ENCODE measurements at places on chromosomes 16 and 17.

GRCh38 chr17:75791254-75791653 lies 6.6 kb downstream of the UNK start:
- DNase-seq, result no peak

DNA sequence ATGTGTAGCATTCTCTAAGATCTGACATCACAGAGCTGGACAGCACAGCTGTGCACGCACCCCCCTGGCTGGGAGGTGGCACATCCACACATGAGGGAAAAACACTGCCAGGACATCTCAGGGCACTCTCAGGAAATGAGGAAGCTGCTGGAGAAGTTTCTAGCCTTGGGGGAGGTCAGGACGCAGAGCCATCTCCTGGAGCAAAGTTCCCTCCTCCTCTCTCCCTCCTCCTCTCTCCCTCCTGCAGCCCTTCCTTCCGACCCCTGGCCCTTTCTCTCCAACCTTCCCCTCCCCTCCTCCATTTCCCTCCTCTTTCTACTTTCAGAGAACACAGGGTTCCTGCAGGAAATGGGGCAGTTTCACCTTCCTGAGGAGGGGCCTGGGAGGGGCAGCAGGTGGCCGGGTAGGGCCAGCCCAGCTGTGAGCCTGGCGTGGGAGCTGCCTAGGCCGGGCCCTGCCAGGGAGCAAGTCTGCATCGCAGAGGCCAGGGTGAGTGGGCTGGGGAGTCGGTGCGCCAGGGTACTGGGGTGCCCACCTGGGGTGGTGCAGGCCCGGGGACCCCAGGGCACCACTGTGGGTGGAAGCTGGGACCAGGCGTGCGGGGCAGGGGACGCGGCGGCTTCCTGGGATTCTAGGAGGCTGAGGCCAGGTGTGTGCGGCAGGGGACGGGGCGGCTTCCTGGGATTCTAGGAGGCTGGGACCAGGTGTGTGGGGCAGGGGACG lies at the start of gene DPEP1:
DPEP1 (plus strand) TSS at position 412 of the 723 bp plus-strand sequence. CDS start 16,769 bp downstream, outside the sequence.
- no peak for DNase-seq

DNA sequence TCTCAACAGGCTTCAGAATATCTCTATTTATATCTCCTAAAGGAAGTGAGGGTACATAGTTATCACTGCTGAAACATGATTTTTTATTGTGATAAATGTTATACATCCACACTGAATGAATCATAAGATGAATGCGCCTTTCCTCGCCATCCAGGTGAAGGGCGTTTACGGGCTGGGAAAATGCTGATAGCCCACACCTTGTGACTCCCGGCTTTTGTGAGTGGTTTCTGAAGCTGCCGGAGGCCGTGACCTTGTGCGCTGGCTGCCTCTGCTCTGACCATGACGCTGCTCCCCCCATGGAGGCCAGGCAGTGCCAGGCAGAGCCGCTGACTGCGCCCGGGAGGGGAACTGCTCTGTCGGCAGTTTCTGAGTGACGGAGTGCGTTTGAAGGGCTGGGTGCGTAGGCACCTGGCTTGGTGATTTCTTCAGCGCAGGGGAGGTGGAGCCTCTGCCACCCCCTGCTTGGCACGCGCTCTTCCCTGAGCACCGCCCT lies 97.2 kb downstream of the RAP1GAP2 start:
- no peak for DNase-seq

GRCh38 chr16:11320170-11320569 lies 25.1 kb upstream of the RMI2 start:
- no peak for DNase-seq

All from activated CD4-positive, alpha-beta T cell treated with anti-CD3 and anti-CD28 coated beads, Interleukin-2, amount 50 U/mL, for 4 hours (primary cell).